ENCODE measurements at places on chromosomes 16 and 17.

DNA sequence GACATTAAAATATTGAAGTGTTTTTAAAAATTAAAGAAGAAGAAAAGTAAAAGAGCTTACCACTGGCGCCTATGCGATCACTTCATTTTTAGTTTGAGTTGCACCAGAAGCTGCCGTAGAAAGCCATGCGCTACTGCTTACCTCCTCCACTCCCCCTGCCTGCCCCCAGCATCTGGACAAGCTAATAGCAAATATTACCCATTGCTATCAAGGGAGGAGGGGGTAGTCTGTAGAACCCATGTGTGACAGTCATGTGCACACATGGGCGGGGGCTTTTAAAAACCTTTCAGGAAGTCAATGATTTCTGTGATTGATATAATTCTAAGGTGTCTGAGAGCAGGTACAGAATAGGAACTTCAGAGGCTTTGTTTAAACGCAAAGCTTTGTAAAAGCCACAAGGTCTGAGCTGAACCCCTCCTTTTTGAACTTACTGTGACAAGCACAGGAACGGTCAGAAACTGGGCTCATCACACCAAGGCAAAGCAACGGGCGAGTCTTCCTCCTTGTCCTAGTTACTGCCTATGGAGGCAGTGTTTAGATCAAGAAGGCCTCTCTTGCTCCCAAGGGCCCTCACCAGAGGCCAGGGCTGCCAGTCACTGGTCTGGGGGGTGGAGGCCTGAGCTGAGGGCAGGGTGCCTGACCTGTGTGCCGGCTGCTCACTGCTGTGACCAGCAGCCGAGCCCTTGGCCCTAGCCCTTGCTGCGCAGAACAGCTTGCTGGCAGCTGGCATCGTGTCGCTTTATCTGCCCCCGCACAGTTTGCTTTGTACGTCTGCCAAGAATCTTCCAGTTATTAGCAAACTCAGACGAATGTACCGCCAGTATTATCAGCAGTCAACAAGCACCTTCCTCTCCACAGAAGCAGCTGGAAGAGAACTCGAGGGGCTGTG is 15.0 kb downstream of the GINS2 start:
- DNase-seq: no peak

GRCh38 chr17:57464191-57464864 is 208.0 kb downstream of the MSI2 start:
- no peak for DNase-seq

DNA sequence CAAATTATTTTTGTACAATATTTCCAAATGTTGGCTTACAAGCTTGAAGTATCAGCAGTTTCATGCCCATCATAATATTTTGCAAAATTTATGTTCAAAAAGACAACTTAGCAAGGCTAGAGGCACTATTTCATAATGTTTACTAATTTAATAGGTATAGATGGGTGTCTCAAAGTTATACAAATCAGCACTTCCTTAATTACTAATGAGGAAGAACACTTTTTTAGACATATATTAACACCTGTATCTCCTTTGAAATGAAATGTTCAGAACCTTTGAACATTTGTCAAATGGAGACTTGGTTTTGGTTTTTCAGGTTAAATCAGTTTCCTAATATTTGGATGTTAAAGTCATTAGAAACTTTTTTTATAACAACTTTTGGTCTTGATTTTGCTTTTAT is 2.2 kb downstream of the TAT start:
- DNase-seq: no peak

- no peak for DNase-seq
These were observed 13.3 kb downstream of the CDR2 start for GRCh38 chr16:22360963-22361659.

Measured in activated CD8-positive, alpha-beta memory T cell treated with anti-CD3 and anti-CD28 coated beads, Interleukin-2, amount 50 U/mL, for 48 hours (primary cell).